ENCODE measurements at places on chromosomes 6 and 20. TPM values are rescaled to one million over a fixed set of nuclear protein-coding genes. Genes with fewer than 3 reads are reported as not detected.

DNA sequence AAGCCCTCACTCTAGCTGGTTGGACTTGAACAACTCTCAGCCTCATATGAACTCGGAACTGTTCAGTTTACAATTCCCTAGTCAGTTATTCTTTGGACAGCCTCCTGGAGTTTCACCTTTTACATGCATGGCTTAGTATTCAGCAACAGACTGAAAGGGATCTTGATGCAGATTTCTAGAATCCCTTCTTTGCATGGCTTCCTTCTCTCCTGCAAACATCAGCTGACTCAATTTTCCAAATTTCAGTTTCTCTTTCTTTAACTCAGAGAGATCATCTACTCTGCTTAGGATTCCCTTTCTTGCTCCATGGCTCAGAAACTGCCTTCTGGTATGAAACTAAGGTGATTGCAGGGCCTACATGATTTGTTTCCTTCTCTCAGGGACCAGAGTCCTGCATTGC, 99.6 kb downstream of the CEP57L1 start:
- H3K27ac ChIP-seq: no peak overlapping the region
- H3K36me3 ChIP-seq: no peaks in the 10 kb centered on the region
- no peaks in the 10 kb centered on the region for H3K27me3 ChIP-seq

GRCh38 chr20:38181207-38181801, 16.2 kb upstream of the TGM2 start:
- H3K4me3 ChIP-seq: no peak overlapping the region
- no peaks in the 10 kb centered on the region for H3K36me3 ChIP-seq

DNA sequence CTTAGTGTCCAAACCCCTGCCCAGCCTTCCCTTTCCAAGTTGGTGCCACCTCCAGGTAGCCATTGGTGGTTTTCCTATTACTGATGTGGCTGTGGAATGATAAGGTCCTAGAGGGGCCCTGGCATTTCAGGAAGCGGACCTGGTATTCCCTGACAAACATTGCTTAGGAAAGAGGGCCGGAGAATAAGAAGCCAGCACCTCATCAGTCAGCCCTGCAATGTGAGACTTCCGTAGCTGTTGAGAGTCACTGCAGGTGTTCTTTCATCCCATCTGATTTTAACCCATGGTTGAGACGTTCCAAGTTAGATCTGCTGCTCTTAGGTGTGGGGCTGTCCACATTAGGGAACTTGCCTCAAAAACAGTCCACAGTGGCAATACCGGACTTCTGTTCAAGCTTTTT, 14.8 kb upstream of the NPEPL1 start:
- H3K27me3 ChIP-seq: no peaks in the 10 kb centered on the region
- peaks cover 79% of the 10 kb centered on the region for H3K36me3 ChIP-seq
- no peak for DNase-seq
- no peaks in the 10 kb centered on the region for H3K4me1 ChIP-seq
- H3K4me3 ChIP-seq: no peak overlapping the region

DNA sequence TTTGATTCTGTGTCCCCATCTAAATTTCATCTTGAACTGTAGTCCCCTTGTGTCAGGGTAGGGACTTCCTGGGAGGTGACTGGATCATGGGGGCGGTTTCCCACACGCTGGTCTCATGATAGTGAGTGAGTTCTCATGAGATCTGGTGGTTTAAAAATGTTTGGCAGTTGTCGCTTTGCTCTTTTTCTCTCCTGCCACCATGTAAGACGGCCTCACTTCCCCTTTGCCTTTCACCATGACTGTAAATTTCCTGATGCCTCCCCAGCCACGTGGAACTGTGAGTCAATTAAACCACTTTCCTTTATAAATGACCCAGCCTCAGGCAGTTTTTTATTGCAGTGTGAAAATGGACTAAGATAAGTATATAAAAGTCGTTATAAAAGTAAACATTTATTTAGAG, 80.5 kb upstream of the SGK1 start:
- no peak overlapping the region for H3K4me3 ChIP-seq
- no peaks in the 10 kb centered on the region for H3K4me1 ChIP-seq
- no peaks in the 10 kb centered on the region for H3K36me3 ChIP-seq
- no peak for DNase-seq
- H3K27me3 ChIP-seq: no peaks in the 10 kb centered on the region

GRCh38 chr6:151822252-151823111, 15.0 kb downstream of the ESR1 start:
- H3K27me3 ChIP-seq: peaks cover 22% of the 10 kb centered on the region
- no peaks in the 10 kb centered on the region for H3K36me3 ChIP-seq
- DNase-seq: no peak
- H3K4me3 ChIP-seq: no peak overlapping the region

- H3K4me1 ChIP-seq: peaks cover 30% of the 10 kb centered on the region
- no peak for DNase-seq
- H3K27me3 ChIP-seq: no peaks in the 10 kb centered on the region
- peaks cover 34% of the 10 kb centered on the region for H3K36me3 ChIP-seq
Observed at GRCh38 chr6:13807696-13808095, 6.7 kb downstream of the MCUR1 start.

- no peak for DNase-seq
- H3K4me1 ChIP-seq: peaks cover 12% of the 10 kb centered on the region
- H3K27me3 ChIP-seq: peaks cover 69% of the 10 kb centered on the region
- H3K27ac ChIP-seq: no peak overlapping the region
Observed at GRCh38 chr6:31308050-31308844, 36.4 kb upstream of the HLA-C start.

DNA sequence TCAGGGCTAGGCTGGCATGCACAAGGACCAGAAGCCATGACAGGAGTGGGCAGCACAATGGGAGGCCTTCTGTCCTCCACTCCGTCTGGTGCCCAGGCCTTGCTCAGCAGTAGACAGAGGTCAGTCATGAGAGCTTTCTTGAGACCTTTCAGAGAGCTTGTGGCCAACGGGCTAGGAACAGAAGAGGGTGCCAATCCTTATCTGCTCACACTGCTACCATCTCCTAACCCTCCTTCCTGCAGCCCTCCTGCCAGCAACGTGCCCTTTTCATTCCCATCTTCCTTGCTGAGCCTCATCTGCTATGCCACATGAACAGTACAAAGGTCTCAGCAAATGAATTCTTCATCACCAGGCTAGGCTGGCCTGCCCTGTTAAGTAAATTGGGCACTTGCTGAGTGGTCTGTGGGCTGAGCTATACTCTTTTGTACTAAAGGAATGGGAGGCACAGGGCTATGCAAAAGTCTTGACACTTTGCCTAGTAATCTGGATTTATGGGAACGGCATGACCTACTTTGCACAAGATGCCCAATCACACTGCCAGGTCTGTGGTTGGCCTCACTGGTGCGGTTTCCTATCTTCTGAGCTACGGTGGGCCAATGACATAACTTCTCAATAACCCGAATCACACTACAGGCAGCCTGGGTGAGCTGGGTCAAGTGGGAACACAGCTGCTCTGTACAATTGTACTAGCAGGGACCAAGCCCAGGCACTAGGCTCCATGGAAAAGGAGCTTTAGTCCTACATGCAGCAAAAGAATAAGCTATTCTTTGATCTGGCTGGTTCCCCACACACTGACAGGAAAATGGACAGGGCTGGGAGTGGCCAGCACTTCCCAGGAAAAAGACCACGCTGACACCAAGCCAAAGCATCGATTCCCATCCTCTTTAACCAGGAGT, 47.8 kb downstream of the ELOVL5 start:
- H3K27me3 ChIP-seq: no peaks in the 10 kb centered on the region
- no peaks in the 10 kb centered on the region for H3K36me3 ChIP-seq
- DNase-seq: peak; percentile 24
- peak overlapping the region; percentile 83 for H3K27ac ChIP-seq
- peaks cover 80% of the 10 kb centered on the region for H3K4me1 ChIP-seq

DNA sequence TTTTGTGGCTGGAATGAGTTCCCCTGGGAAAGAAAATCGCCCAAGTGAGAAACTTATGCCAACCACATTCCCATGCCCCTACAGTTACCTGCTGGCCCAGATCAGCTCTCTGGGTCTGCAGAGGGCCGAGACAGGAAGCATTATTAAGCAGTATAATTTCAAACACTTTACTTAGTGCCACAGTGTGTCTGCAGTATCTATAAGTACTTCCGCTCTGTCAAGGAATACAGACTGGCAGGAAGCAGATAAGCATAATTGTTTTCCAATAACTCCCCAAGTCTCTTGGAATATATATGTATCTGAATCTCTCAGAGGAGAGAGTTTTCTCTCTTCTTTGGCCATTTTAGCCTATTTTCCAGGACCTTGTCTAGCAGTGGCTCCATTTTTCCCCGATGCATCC, 24.9 kb downstream of the SAYSD1 start:
- H3K27ac ChIP-seq: no peak overlapping the region
- no peak overlapping the region for H3K4me3 ChIP-seq
- H3K36me3 ChIP-seq: no peaks in the 10 kb centered on the region
- H3K27me3 ChIP-seq: no peaks in the 10 kb centered on the region

- H3K4me3 ChIP-seq: no peak overlapping the region
- no peak overlapping the region for H3K27ac ChIP-seq
- H3K4me1 ChIP-seq: no peaks in the 10 kb centered on the region
Observed at GRCh38 chr6:35426074-35426473, 26.1 kb upstream of the FANCE start.

Gene SIRPG
- total RNA-seq: not detected

Gene GPLD1
- total RNA-seq: 0.71 TPM

Gene NKX2-4
- not detected for total RNA-seq

Gene ETV7
- total RNA-seq: not detected

Measured in left ventricle myocardium inferior (tissue), 1 donor.